ENCODE measurements at places on chromosomes 3 and 15.

DNA sequence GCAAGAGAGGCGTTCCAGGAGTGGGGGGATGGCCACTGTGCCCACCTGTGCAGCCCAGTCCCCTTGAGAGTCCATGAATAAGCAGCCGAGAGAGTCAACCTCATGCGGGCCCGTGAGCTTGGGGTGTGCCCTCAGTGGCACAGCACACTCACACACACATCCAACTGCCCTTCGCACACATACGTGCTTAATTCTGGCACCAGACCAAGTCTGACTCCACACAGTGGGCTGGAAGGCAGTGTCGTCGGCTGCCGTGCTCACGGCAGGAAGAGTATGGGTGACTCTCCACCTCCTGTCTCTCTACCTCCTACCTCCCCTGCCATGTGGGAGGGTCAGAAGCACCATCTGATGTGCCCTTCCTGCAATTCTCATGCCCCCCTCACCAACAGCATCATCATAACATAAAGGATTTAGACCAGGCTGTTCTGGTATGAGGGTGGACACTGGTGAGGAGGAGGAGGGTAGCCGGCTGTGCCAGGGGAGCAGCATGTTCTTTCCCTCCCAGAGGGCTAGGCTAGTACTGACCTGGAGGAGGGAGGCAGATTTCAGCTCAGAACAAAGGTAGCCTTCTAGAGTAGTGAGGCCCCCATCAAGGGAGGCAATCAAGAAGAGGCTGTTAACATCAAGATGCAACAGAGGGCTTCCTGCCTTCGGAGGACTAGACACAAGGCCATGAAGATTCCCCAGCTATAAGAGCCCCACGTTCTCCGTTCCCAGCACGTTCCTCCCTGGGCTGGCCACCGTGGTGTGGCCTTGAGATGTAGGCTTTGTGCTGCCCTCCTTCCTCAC is 5.3 kb upstream of the STRA6 start:
- no peak for DNase-seq

GRCh38 chr3:31562525-31562924 is 29.8 kb downstream of the STT3B start:
- DNase-seq: peak; percentile 38

DNA sequence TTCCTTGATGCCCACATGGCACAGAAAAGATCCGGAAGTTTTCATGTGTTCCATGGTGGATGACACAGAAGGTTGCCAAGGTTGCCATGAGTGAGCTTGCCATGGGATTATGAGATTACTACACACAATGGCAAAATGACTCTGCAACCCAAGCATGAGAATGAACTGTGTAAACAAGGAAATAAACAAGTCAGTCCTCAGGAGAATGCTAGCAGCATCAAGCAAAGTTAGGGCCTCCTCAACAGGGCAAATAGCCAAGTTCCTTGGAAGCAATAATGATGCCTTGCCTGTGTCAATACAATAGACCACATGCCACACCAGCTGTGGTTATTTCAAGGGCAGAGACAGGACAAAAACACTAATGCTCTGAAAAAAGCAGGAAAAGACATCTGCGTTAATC is 41.8 kb downstream of the AQR start:
- no peak for DNase-seq

- DNase-seq: no peak
These were observed 10.6 kb downstream of the TMEM158 start for GRCh38 chr3:45215466-45215865.

Data from activated CD8-positive, alpha-beta memory T cell treated with anti-CD3 and anti-CD28 coated beads, Interleukin-2, amount 50 U/mL, for 4 hours (primary cell).